ENCODE measurements at places on chromosomes 2 and 18.

DNA sequence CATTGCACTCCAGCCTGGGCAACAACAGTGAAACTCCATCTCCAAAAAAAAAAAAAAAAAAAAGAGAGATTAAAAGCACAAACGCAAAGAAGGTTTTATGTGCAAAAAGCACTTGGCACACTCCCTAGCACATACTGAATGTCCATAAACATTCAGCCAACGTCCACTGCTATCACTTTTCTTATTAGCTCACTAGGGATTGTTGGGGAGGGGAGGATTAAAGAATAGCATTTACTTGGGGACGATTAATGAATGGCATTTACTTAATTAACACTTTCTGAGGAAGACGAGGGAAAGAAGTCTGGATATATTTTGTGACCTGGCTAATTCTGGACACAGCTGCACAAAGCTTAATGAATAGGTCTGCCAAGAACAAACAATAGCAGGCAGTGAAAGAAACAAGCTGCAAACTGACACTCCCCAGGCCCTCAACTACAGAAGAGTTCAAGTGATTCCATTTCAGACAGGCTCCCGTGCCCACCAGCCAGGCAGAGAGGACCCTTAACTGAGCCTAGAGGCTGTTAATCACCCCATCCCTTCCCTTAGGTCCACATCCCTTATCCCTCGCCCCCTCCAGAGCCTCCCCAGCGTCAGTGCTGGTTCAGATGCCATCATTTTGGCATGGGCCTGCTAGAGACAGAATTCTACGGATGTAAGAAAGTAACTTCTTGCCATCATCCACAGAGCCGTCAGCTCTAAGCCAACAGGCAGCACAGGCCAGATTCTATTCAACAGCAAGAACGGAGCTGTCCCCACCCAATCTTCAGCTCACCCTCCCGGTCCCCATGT, 7.4 kb downstream of the CYB5A start:
- H3K27me3 ChIP-seq: no peaks in the 10 kb centered on the region
- no peak overlapping the region for H3K27ac ChIP-seq
- peaks cover 24% of the 10 kb centered on the region for H3K4me1 ChIP-seq
- H3K36me3 ChIP-seq: no peaks in the 10 kb centered on the region
- no peak for DNase-seq

GRCh38 chr2:39515273-39515896, 78.3 kb upstream of the MAP4K3 start:
- H3K4me3 ChIP-seq: no peak overlapping the region
- no peaks in the 10 kb centered on the region for H3K36me3 ChIP-seq
- peak overlapping the region; percentile 1 for H3K27ac ChIP-seq
- DNase-seq: no peak
- H3K4me1 ChIP-seq: peaks cover 11% of the 10 kb centered on the region

- no peak for DNase-seq
- H3K36me3 ChIP-seq: no peaks in the 10 kb centered on the region
- H3K4me1 ChIP-seq: no peaks in the 10 kb centered on the region
- no peak overlapping the region for H3K27ac ChIP-seq
- H3K27me3 ChIP-seq: no peaks in the 10 kb centered on the region
Measured at GRCh38 chr18:25314838-25315190, 37.2 kb downstream of the ZNF521 start.

GRCh38 chr18:26268454-26268853, 42.2 kb downstream of the TAF4B start:
- no peak overlapping the region for H3K4me3 ChIP-seq
- DNase-seq: no peak
- no peaks in the 10 kb centered on the region for H3K36me3 ChIP-seq
- H3K27me3 ChIP-seq: no peaks in the 10 kb centered on the region

DNA sequence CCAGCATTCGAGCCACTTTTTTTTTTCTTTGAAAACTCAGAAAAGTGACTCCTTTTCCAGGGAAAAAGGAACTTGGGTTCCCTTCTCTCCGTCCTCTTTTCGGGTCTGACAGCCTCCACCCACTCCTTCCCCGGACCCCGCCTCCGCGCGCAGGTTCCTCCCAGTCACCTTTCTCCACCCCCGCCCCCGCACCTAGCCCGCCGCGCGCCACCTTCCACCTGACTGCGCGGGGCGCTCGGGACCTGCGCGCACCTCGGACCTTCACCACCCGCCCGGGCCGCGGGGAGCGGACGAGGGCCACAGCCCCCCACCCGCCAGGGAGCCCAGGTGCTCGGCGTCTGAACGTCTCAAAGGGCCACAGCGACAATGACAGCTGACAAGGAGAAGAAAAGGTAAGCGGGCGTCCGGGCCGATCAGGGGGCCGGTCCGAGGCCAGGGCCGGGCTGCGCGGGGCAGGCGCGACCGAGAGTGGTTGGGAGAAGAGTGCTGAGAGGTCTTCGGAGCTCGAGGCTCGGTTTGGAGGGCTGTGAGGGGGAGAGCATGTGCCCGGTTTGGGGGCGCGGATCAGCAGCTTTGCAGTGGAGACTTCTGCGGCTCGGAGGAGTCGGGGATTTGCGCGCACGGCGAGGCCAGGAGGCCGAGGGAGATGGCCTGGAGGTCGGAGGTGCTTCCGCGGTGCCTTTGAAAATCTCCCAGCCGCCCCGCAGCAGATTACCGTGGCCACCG, 502 bp downstream of the EPAS1 start:
- H3K4me1 ChIP-seq: peaks cover 3% of the 10 kb centered on the region
- H3K27me3 ChIP-seq: peaks cover 43% of the 10 kb centered on the region
- DNase-seq: no peak
- H3K27ac ChIP-seq: no peak overlapping the region
- H3K4me3 ChIP-seq: peak overlapping the region; percentile 61
- H3K36me3 ChIP-seq: no peaks in the 10 kb centered on the region

DNA sequence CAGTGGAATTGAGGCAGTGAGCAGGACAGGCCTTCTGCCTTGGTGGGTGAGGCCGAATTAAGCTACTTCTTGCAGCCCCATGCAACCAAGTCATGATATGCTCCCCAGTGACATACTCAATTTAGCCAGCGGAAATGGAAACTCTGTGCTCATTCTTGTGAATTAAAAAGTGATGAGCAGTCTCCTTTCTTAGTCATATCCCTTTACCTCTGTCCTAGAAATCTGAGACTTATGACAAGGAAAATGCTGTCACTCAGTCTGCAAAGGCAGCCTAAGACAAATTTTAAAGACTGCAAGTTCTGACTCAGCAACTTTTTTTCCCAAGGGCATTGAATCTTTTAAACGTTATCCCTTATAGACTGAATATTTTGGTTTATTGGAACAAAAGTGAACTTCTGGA, 218.2 kb downstream of the SH3BP4 start:
- no peak for DNase-seq
- H3K4me1 ChIP-seq: no peaks in the 10 kb centered on the region
- no peak overlapping the region for H3K4me3 ChIP-seq
- no peaks in the 10 kb centered on the region for H3K27me3 ChIP-seq
- H3K27ac ChIP-seq: no peak overlapping the region
- no peaks in the 10 kb centered on the region for H3K36me3 ChIP-seq

- H3K27ac ChIP-seq: no peak overlapping the region
- no peaks in the 10 kb centered on the region for H3K36me3 ChIP-seq
- H3K4me1 ChIP-seq: no peaks in the 10 kb centered on the region
- H3K27me3 ChIP-seq: no peaks in the 10 kb centered on the region
- no peak for DNase-seq
- H3K4me3 ChIP-seq: no peak overlapping the region
Measured at GRCh38 chr2:3065928-3066327, 311.7 kb downstream of the EIPR1 start.

DNA sequence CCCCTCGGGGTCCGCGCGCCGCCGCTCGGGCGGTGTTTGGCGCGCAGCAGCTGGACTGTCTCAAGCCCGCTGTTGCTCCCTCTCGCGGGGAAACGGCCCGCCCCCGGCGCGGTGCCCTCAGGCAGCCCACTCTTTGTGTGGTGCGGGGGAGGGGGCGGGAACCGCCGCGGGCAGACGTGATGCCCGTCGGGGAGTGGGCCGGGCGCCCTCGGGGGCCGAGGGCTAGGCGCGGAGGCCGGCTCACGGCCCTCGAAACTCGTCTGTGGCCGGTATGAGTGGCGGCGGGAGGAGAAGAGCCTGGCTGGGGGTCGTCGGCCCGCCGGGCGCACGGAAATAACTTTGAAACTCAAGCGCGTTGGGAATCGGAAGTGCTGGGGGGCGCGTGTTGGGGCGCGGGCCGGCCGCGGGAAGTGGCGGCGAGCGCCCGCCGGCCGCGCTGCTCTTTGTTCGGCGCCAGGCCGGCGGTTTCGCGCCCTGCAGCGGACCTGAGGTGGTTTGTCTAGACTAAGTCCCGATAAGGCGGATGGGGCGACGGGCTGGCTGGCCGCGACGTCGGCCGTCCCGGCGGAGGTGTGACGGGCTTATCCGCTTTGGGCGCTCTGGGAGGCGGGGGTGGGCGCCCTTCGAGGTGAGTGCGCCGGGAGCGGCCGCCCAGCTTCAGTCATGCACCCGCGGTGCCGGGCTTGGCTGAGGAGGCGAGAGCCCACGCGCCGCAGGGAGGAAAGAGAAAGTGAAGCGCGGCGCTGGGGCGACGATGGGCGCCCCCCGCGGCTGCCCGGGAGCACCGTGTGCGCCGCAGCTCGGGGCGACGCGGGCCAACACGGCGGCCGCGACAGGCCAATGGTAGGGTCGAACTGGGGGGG, 679 bp downstream of the PTMA start:
- DNase-seq: no peak
- peak overlapping the region; percentile 99 for H3K4me3 ChIP-seq
- no peak overlapping the region for H3K27ac ChIP-seq
- H3K27me3 ChIP-seq: no peaks in the 10 kb centered on the region
- peaks cover 2% of the 10 kb centered on the region for H3K4me1 ChIP-seq

DNA sequence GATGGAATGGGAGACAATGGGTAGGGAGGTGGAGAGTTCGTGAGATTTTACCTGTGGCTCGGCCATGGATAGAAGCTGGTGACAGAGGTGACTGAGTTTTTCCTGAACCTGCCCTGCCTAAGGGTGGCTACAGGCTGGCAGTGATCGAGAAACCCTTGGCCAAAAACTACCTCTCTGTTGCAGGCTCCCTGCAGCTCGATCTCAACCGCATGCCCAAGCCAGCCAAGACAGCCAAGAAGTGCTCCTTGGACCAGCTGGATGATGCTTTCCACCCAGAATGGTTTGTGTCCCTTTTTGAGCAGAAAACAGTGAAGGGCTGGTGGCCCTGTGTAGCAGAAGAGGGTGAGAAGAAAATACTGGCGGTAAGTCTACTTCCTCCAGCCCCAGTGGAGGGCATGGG, 225.5 kb downstream of the DYSF start:
- H3K36me3 ChIP-seq: no peaks in the 10 kb centered on the region
- H3K4me3 ChIP-seq: no peak overlapping the region
- H3K4me1 ChIP-seq: no peaks in the 10 kb centered on the region
- no peak overlapping the region for H3K27ac ChIP-seq
- H3K27me3 ChIP-seq: no peaks in the 10 kb centered on the region
